Colonic mucosa (tissue), 4 donors: ENCODE measurements at places on chromosomes 4 and X. TPM values are rescaled to one million over a fixed set of nuclear protein-coding genes. Genes with fewer than 3 reads are reported as not detected.

DNA sequence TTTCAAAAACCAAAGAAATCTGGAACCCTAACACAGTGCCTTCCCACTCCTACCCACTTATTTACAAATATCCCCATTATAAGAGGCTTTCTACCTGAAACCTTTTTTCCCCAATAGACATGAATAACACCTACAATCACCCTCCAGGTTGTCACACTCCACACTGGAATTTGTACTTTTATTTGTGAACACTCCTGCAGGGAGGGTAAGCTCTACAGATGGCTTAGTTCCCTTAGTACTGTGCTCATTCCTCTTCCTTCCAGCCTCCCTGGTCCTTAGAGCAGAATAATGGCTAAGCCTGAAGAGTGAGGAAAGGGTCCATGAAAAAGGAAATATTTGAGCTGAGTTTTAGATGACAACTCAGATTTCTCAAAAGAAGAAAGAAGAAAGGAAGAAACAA, 22.2 kb upstream of the SULT1E1 start:
- DNase-seq = no peak

GRCh38 chr4:150234246-150234645, 156.0 kb downstream of the DCLK2 start:
- DNase-seq = no peak

The MAP3K15 gene
- 0.25 TPM for total RNA-seq

The PRSS12 gene
- 22.4 TPM for total RNA-seq

The ETDB gene
- total RNA-seq = not detected

The CENPVL1 gene
- total RNA-seq = not detected

The P2RY4 gene
- 0.20 TPM for total RNA-seq

DNA sequence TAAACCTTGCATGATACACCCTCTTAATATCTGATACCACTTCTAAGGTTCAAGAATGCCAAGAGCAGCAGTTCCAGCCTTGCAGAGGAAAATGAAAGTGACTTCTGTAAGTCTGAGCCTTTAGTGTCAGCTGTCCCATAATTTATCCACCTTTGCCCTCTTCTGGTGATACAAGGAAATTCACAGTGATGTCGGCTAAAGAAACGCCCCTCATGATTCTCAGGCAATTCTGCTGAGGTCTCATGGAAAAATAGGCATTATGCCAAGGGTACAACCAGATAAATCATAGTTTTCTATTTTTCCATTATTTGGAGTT, 172.2 kb upstream of the CXCL13 start:
- DNase-seq = peak; percentile 22

The SLC49A3 gene
- 7.1 TPM for total RNA-seq

The GPM6B gene
- total RNA-seq = 8.6 TPM

DNA sequence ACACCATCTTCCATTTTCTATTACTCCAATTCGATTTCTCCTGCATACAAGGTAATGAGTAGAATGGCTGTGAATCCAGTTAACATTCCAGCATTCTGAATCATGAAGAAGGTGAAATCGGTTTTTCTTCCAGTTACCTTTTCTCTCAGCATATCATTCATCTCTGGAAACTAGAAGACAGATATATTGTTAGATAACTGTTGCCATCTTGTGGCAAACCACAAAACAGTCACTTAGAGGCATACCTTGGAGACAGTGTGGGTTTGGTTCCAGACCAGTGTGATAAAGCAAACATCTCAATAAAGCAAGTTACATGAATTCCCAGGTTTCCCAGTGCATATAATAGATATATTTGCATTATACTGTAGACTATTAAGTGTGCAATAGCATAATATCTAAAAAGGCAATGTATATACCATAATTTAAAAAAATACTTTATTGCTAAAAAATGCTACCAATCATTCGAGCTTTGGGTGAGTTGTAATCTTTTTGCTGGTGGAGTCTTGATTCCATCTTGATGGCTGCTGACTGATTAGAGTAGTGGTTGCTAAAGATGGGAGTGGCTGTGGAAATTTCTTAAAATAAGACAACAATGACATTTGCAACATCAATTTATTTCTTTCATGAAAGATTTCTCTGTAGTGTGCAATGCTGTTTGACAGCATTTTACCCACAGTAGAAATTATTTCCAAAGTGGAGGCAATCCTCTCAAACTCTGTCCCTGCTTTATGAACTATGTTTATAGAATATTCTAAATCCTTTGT, 82.1 kb downstream of the SLC39A8 start:
- no peak for DNase-seq

The PDE5A gene
- 42.5 TPM for total RNA-seq

DNA sequence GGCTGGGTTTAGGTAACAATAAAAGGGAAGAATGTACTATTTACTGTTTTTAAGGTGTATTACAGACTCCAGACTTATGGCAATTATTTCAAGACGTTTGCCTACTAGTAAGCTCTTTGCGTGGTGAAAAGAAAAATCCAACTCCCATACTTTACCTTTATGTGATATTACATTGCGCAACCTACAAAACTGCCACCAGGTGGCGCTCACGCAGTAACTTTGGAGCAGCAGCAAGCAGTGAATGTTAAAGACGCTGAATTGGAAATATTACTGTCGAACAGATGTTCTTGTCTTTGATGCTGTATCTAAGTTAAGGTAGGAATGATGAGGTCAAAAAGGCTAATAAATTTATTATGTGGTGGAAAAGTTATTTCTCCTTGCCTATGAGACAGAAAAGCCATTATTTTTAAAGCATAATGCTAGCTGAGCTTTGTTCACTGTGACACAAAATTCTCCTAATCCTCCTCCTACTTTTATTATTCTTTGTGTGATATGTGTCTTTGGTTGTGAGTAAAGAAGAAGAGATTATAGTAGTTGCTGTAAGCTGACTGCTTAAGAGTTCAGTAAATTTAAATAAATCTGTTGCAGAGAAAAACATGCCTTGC, 1099.8 kb upstream of the TENM3 start:
- DNase-seq = peak; percentile 71

The MSX1 gene
- total RNA-seq = 0.53 TPM

- DNase-seq = peak; percentile 47
These were observed 5.6 kb upstream of the PCDH7 start for GRCh38 chr4:30714408-30715031.

The COL4A5 gene
- 7.0 TPM for total RNA-seq

GRCh38 chr4:159520074-159520473, 417.2 kb downstream of the RAPGEF2 start:
- DNase-seq = no peak

The DGKK gene
- total RNA-seq = not detected

- DNase-seq = no peak
These were observed 211.0 kb downstream of the KCTD8 start for GRCh38 chr4:44237643-44238042.

The CTAG2 gene
- total RNA-seq = not detected

GRCh38 chr4:87469390-87469789, 47.0 kb downstream of the NUDT9 start:
- DNase-seq = no peak

DNA sequence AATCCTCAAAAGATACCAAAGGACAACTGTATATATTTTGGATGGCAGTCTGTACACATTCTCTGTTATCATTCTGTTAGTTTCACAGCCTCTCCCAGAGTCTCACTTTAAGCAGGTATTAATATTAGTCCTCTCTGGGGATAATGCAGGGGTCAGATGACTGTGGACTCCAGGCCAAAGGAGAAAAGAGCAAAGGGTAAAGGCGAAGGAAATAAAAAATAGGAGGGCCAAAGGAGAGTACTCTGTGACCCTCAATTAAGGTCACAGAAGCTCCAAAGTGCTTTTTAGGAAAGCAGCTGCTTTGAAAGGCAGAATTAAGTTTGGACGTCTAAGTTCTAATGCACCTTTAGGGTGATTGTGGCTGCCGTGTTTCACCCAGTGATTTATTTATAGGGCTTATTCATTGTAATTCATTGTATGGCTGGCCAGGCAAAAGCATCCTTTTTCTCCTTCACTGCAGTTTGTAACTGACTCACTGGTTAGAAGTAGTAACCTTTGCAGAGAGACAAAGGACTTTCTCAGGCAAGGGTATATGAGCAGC, 7.8 kb downstream of the MSMO1 start:
- no peak for DNase-seq

GRCh38 chr4:23174179-23174578, 481.4 kb downstream of the GBA3 start:
- DNase-seq = no peak

DNA sequence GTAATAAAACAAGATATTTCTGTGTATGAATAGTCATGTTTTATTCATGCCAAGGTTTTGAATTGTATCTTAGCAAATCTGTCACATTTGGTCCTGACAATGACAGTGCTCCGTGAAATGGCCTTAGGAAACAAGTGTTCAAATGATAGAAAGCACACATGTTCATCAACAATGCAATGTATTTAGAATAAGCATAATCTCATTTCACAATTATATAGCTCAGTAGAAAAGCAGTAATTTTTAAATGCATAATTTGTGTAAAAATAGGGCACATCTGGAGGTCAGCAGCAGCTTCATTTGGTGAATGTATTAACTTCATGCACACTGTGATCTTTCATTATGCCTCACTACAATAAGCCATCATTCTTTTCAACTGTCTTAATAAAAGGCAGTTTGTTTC, 380.4 kb downstream of the GPM6A start:
- no peak for DNase-seq

- DNase-seq = no peak
These were observed 102.5 kb downstream of the PTTG2 start for GRCh38 chr4:38062776-38063097.

DNA sequence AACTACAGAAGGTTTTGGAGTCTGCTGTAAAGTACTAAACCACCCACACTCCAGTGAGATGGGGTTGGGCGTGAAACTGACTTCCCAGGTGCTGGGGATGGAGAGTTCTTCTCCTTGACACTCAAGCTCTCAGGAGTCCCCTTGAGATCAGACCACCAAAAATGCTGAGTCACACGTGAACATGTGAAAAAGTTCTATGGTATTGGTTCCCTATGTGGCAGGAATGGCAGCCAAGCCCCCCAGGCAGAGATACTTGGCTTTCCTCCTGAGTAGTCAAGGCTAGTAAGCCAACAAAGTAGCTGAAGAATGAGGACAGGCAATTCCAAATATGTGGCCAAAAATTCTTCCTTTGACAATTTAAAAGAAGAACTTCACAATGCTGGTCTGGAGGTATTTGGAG, 222.0 kb upstream of the ADAMTS3 start:
- DNase-seq = no peak

DNA sequence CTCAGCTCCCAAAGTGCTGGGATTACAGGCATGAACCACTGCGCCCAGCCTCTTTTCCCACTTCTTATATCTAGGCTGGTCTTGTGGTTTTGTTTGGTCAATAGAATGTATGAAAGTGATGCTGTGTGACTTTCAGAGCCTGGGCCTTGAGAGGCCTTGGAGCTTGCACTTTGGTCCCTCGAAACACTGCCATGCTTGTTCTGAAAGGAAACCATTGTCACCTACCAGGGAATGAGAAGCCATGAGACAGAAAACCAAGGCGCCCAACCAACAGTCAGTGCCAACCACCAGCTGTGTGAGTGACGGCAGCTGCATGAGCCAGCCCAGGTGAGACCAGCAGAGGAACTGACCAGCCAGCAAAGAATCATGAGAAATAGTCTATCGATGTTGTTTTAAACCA, 57.4 kb downstream of the SCD5 start:
- no peak for DNase-seq

- no peak for DNase-seq
These were observed 133.6 kb downstream of the LUZP4 start for GRCh38 chrX:115423086-115423485.

DNA sequence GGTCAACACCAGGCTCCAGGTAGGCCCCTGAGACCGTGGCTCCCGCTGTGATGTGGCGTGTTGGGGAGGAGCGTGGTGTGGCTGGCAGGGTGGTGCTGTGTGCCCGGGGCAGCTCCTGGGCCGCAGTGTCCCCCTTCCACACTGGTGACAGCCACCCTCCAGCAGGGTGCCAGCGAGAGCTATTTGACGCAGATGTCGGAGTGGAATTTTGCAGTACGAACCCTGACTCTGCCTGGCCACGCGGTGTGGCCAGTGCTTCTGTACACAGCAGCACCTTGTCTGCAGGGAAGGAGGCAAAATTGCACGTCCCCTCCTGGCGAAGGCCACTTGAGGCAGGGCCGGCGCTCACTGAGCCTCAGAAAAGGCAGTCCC, 53.2 kb downstream of the CPZ start:
- peak; percentile 12 for DNase-seq

GRCh38 chr4:35643661-35644060, 600.7 kb downstream of the ARAP2 start:
- no peak for DNase-seq
